ENCODE measurements at places on chromosomes 1 and 21.

GRCh38 chr1:73637264-73637663, 560.7 kb downstream of the LRRIQ3 start:
- no peak for DNase-seq

DNA sequence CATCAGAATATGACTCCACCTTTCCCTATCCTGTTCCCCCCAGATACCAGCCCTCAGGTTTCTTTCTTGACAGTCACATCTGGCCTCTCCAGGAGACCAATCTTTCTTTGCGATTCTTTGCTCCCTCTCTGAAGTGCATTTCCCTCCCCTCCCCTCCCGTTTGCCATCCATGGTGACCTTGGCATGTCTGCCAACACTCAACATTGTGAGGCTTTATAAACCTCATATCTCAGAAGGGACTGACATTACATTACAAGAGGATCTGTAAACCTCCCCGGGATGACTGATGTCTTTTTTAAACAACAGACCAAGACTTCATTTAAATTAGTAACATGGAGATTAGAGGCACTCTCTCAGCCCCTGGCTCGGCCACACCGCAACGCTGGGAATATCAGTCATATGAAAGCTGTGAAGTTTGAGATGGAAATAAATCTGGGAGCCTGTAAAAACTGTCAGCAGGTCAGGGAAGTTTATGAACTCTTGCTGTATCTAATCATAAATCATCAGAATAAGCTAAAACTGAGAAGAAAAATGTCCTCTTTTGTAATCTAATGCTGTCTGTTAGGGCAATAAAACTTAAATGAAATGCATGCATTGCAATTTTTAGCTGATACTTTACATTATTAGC, 401.7 kb upstream of the PROX1 start:
- no peak for DNase-seq

GRCh38 chr1:211344152-211344618, 17.6 kb downstream of the TRAF5 start:
- no peak for DNase-seq

DNA sequence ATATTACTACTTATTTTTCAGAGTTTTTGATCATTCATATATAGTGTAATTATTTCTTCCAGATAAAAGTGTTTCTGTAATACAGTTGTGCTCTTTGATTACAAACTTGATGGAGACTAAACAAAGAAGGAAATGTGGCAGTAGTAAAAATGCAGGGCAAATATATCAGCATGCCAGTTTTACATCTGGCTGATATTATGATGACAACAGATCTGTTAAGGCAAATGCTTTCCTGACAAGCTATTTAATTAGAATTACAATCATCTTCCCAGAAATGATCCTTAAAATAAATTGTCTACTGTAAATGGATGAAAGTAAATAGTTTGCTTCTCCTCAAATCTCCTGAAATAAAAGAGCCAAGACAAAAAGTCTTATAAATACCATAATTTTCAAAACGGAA, 1659.8 kb downstream of the BRINP3 start:
- no peak for DNase-seq
